ENCODE measurements at places on chromosomes 6 and 20.

DNA sequence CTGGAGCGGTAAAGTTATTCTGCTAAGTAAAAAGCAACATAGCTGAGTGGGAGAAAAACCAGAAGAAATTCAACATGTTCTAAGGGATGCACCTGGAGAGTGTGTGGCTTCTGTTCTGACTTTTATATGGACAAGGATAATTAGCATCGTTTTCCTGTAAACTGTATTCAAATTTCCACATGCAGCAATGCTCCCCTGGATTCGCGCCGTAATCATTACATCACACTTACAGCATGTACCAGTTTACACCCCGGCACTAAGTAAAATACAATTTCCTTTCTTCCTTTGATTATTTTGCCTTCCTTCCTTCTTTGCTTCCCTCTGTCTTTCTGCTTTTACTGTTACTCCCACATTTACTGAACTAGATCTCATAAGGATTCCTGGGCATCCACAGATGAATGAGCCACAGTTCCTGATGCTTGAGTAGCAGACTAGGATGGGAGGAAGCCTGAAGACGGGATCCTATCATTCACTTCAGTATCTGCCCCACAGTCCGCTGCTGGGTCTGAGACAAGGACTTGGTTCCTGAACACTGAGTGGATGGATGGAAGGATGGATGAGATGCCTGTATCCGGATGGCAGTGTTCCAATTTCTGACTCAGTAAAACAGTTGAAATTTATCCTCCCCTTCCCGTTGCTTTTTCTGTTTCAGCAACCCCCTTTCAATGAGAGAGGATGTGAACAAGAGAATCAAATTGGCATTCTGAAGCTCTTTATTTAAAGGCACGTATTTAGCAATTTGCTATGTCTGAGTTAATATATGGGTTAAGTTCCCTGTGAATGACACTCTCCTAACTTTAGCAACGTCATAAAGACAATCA, 174.6 kb downstream of the GJA10 start:
- DNase-seq, result no peak

- no peak for DNase-seq
These were observed 297.8 kb downstream of the PRL start for GRCh38 chr6:21999012-21999528.

- peak; percentile 87 for DNase-seq
These were observed 448 bp upstream of the DDAH2 start for GRCh38 chr6:31729515-31729978.

DNA sequence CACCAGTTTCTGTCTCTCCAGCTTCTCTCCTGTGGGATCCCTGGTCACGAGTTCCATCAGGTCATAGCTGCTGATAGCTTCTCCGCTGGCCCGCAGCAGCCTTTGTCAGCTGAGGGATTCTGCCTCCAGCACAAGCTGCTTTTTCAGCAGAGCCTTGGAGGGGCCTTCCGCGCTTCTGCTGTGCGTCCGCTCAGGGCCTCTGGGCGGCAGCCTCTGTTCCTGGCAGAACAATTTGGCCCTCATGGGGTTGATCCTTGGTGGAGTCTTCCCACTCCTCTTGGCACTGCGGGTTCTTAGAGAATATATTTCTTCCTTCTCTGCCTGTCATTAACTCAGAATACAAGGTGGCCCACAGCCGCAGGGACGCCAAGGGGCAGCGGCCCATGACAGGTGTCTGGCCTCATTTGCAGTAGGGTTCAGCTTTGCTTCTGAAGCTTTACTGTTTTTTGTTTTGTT, 158.8 kb downstream of the DTNBP1 start:
- DNase-seq, result no peak

DNA sequence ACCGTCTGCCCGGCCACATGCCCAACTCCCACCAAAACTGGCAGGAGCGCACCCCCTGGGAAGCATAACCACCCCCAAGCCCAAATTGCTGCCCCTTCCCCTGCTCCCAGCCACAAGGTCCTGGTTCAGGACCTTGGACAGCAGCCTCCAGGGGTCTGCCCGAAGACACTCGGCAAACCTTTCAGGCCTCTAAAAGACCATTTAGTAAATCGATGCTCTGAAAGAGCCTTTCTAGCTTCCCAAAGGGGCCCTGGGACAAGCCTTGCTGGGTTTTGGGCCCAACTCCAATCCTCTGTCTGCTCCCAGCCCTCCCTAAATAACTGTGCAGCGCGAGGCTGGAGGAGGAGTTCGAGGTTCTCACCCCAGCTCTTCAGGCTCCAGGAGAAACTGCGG, 30.5 kb downstream of the GRM4 start:
- peak; percentile 53 for DNase-seq

DNA sequence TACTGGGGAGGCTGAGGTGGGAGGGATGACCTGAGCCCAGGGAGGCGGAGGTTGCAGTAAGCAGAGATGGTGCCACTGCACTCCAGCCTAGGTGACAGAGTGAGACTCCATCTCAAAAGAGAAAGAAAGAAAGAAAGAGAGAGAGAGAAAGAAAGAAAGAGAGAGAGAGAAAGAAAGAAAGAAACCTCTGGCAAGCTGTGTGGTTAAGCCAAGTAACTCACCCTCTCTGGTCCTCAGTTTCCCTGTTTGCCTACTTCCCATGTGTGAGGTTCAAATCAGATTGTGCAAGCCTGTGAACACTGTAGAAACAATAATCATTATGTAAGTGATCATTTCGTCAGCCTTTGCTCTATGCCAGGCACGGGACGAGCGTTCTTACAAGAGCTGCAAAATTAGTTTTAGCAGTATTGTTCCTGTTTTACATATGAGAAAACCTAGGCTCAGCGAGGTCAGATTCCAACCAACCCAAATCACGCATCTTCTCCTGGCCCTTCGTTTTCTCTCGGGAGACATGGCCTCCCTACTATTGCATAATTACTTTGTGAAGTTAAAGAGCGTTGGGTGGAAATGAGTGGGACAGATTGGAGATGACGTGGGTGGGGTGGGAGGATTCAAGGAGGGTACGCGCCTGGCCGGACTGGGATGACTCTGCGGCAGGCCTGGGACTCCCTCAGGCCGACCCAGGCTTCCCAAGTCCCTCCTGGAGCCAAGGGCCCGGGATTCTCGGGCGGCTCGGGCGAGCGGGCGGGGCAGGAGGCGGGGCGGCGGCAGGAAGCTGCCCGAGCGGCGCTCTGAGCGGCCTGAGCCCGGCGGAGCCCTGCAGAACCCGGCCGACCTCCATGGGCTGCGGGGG, at the start of gene SNX21:
TSS of gene SNX21 (plus strand) at position 770 of the 853 bp plus-strand sequence. CDS start 121 bp downstream, outside the sequence.
- peak; percentile 69 for DNase-seq

- DNase-seq, result no peak
These were observed 107.8 kb downstream of the RNGTT start for GRCh38 chr6:88855541-88856147.

- DNase-seq, result no peak
These were observed 320.5 kb upstream of the RSPO3 start for GRCh38 chr6:126797981-126798380.

GRCh38 chr20:23147647-23147963, 61.5 kb upstream of the CD93 start:
- no peak for DNase-seq

GRCh38 chr6:26331218-26332073, 33.6 kb upstream of the BTN3A2 start:
- DNase-seq, result no peak

DNA sequence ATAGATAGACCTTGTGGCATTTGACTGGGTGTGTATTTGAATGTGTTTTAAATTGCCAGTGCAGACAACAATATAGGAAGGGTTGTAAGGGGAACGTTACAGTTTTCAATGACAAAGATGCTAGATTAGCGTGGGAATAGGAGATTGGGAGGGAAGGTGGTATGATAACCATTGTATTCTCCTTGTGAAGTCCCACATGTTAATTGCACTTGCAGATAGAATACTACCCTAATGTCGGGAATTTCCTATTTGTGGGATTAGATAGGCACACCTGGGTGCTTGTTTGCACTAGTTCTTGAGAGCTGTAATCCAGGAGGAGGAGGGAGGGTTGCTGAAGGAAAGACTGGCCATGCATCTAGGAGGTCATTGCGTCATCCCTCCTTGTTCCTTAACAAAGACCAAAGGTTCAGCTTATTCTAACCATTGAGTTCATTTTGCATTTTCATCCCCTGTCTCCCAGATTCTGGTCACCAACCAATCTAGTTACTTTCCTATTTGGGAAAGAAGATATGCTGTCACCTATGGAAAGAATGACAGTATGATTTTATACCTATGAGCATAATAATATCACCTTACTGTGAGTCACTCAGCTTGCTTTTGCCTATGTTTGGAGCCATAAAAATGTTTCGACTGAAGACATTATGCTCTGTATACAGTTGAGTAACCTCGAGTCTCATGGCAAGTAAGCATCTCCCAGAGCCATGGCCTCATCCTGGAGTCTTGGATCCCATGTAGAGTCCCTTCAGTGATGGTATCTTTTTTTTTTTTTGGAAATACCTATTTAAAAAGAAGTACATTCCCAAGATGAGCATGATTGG, 201.5 kb downstream of the DTNBP1 start:
- no peak for DNase-seq

GRCh38 chr20:31801508-31801907, 17.6 kb upstream of the MYLK2 start:
- no peak for DNase-seq

DNA sequence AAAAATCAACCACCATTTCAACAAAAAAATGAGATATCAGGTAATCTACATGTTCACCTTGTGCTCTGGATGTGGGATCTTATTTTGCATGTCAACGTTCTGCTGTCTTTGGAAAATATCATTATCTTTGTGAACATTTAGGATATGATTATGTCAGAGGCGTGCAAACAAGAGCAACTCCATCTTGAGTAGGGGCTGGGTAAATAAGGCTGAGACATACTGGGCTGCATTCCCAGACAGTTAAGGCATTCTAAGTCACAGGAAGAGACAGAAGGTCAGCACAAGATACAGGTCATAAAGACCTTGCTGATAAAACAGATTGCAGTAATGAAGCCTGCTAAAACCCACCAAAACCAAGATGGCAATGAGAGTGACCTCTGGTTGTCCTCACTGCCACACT, 28.8 kb upstream of the ZBTB24 start:
- DNase-seq, result no peak

DNA sequence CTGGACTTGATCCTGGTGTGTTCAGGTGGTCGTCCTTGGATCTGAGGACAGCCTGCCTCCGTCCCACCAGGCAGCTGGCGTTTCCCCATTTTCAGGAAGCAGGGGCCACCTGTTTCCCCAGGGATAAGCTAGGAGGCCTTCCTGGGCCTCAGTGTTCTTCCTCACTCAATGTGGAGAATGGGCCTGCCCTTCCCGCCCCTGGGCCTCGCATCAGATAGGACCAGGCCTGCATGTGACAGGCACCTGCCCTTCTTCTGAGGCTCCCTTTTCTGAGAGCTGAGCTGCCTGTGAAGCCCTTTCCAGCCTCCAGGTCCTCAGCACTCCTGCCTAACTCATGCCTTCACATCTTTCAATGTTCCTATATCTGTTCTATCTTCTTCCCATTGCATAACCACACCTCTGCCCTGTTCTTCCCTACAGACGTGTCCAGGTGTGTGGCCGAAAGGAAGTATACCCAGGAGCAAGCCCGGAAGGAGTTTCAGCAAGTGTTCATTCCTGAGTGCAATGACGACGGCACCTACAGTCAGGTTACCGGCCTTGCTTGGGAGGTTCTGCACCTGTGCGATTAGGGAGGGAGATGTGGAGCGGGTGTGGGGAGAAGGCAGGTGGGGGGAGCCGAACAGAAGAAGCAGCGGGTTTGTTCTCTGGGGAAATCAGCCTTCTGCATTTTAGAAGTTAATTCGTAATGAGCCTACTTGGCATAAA, 85.1 kb downstream of the SMOC2 start:
- DNase-seq, result no peak

- no peak for DNase-seq
These were observed 654.8 kb downstream of the UTRN start for GRCh38 chr6:144939921-144940320.

DNA sequence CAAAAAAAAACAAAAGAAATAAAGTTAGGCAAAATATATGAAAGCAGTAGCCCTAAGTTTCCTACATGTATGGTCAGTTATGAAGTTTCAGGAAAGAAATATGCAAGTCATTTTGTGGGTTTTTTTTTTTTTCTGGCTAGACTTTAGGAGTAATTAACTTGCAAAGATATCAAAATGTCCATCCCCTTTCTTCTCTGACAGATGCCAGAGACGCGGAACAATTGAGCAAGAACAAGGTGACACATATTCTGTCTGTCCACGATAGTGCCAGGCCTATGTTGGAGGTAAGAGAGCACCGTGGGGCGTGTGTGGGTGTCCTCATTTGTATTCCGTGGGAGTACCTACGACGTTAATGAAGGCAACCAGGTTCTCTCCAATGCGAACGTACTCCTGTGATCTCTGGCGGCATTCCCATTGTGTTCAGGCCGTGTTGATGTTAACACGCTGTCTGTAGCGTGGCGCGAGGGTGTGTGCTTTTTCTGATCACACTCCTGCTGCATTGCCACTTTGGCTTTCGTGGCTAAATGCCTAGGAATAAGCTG, 19.5 kb downstream of the DUSP22 start:
- DNase-seq, result no peak

DNA sequence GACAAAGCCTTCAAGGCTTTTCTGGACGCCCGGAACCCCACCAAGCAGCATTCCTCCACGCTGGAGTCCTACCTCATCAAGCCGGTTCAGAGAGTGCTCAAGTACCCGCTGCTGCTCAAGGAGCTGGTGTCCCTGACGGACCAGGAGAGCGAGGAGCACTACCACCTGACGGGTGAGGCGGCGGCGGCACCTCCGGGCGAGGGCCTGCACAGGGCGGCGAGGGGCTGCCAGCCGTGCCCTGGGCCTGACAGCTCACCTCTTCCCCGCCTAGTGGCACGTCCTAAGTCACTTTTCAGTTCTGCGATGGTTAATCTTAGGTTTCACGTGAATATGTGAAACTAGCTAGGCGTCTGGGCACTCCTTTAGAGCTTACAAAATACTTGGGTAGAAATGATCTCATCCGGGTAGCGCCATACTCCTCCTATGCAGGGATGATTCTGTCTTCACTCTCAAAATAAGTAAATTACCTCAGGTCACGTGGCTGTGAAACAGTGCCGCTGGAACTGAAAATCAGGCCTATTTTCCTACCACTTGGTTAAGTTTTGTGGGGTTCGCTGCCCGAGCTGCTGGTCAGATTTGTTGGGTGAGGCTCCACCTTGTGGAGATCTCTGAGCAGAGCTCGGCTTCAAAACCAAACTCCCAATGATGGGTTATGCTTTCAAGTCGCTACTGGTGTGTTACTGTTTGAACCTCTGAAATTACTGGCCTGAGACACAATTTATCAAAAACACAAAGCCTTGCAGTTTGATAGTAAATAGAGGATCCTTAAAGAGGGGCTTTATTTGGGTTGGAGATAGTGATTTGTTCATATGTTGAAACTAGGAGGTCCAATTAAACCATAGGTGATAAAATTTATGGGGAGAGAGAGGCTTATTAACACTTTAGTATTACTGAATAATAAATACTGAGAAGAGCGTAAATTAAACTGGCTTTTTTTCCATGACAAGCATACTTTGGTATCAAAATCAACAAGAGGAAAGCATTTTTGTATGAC, 15.5 kb upstream of the CLDN20 start:
- peak; percentile 40 for DNase-seq

DNA sequence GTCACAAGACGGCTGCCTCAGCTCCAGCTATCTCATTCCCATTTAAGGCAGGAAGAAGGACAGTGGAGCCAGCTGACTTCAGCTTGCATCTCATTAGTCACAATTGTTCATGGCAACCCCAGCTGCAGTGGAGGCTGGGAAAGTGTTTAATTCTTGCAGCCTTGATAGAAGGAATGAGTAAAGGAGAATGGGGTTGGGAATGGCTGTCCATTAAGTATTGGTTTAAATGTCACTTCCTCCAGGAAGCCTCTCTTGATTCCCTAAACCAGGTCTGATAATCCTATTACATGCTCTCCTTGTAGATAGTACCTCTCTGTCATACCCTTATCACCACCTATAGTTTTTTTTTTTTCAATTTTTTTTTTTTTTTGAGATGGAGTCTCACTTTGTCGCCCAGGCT, 166.4 kb downstream of the TFAP2C start:
- DNase-seq, result no peak

GRCh38 chr6:75852721-75853120, 103.7 kb downstream of the MYO6 start:
- no peak for DNase-seq
